Activated CD8-positive, alpha-beta memory T cell treated with anti-CD3 and anti-CD28 coated beads for 1 hour (primary cell): ENCODE measurements at places on chromosomes 1 and 21.

GRCh38 chr1:111175349-111175748, 25.1 kb downstream of the DENND2D start:
- no peak for DNase-seq

- DNase-seq = no peak
Observed at GRCh38 chr1:184021728-184022127, 15.8 kb downstream of the COLGALT2 start.

- no peak for DNase-seq
Observed at GRCh38 chr1:70427976-70428375, 16.9 kb downstream of the CTH start.

- no peak for DNase-seq
Observed at GRCh38 chr1:236009191-236009590, 55.7 kb downstream of the NID1 start.

DNA sequence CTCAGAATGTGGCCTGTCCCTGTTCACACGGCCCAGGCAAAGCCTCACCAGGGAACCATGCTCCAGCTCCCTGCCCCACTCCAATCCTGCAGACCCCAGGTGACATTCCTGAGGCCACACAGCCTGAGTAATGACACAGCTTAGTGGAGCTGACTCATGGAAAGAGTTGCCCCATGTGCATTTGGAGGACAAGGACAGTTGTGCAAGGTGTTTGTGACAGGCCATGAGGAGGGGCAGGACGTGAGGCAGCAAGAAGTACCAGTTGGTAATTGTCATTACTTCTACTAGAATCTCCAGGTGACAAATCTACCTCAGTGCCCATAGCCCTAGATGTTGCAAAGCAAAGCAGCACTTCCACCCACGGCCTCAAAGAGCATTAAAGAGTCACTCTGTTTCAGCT, 15.2 kb downstream of the PRR9 start:
- no peak for DNase-seq

GRCh38 chr1:214332946-214333798, 52.2 kb downstream of the SMYD2 start:
- DNase-seq = no peak

DNA sequence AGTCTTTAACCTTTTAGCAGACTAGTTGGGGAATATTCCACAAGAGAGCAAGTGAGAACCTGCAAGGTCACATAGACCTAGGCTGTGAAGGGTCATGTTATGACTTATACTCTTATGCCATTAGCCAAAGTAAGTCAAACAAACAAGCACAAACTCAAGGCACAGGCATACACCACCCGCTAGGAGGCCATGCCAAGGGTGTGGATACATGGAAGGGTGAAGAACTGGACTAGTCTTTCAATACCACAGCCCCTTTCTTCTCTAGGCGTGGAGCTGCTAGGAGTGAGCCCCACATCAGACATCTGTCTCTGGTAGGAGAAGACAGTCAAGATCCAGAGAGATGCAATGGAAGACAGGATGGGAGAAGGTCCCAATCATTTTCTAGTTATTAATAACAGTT, 68.6 kb downstream of the BACH1 start:
- no peak for DNase-seq

DNA sequence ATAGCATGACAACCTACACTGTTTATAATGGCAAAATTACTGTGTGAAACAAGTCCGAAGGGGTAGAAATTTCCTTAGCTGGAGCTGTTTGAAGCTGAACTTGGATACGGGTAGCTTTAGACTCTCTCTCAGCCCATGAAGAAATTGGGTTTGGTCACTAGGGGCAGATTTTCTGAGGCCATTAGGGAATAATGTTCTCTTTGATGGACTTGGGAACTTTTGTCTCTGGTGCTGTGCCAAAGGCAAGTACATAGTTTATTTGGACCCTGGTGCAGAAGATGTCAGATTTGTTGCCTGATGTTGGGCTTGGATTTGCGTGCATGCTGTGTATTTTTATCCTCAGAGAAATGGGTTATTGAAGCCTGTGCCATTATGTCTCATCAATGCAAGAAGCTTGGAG, 109.6 kb downstream of the VPS13D start:
- DNase-seq = no peak

GRCh38 chr1:31062867-31063380, 2.6 kb downstream of the PUM1 start:
- no peak for DNase-seq

DNA sequence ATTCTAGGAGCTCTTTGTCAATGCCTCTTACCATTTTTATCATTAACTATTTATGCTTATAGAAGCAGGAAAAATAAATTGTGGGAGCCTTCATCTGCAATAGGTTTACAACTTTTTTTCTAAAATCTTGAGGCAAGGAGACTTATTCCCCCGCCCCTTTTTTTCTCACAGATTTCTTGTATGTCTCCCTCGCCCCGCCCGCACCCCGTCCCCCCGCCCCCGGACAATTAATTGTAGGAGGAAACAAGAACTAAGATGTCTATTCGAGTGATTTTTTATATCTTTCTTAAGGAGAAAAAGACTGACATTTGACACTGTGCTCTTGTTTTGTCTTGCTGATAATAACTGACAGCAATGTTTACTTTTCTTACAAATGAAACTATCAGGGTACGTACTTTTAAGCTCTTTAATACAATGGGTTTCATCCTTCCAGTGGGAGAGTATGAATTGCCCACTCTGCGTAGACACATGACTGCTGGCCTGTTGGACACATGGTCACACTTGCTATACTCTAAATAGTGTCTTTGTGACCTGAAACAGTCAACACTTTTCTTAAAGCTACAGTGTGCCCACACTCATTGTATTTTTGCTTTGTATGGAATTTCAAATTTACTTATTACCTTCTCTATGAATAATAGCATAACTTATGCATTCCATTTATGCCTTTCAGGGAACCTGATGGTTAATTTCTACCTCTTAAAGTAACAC, 1.5 kb upstream of the IVNS1ABP start:
- no peak for DNase-seq

- no peak for DNase-seq
Observed at GRCh38 chr1:1230656-1231399, 973 bp downstream of the SDF4 start.

DNA sequence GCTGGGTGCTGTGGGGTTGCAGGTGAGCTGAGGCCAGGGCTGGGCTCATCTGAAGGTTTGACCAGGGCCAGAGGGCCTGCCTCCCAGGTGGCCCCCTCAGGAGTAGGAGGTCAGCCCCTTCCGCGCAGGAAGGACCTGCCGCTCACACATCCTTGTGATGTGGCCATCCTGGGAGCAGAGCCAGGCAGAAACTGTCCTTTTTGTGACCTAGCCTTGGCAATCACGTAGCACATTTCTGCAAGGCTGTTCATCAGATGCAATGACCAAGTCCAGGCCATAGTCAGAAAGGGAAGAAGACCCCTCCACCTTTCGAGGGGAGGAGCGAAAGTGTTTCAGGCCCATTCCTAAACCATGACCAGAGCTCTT, 55.5 kb upstream of the TRAPPC10 start:
- DNase-seq = no peak

DNA sequence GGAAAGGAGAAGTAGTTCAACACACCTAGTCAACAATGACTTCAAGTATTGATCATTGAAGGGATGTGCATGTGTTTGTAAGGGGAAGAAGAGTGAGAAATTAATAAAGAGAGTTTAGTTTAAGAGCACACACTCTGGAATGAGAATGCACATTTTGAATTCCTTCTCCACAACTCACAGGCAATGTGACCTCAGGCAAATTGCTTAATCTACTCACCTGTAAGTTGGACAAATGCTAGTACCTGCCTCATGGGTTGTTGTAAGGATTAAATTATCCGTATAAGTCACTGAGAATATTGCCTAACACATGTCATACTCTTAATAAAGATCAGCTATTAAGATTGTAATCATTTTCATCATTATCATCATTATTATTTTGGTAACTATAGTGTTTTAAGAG, 204.0 kb upstream of the NFIA start:
- no peak for DNase-seq
